Astrocyte (in vitro differentiated cells and primary cell): ENCODE measurements at places on chromosomes 6 and 20. TPM values are rescaled to one million over a fixed set of nuclear protein-coding genes. Genes with fewer than 3 reads are reported as not detected.
A peak's percentile ranks its signal among the peaks of the same experiment; 100 is the strongest.

GRCh38 chr6:36858407-36858981 is 16.1 kb downstream of the PPIL1 start:
- DNase-seq, result peak; percentile 80

- no peak for DNase-seq
Measured at GRCh38 chr20:19304886-19305415, 92.5 kb downstream of the SLC24A3 start.

DNA sequence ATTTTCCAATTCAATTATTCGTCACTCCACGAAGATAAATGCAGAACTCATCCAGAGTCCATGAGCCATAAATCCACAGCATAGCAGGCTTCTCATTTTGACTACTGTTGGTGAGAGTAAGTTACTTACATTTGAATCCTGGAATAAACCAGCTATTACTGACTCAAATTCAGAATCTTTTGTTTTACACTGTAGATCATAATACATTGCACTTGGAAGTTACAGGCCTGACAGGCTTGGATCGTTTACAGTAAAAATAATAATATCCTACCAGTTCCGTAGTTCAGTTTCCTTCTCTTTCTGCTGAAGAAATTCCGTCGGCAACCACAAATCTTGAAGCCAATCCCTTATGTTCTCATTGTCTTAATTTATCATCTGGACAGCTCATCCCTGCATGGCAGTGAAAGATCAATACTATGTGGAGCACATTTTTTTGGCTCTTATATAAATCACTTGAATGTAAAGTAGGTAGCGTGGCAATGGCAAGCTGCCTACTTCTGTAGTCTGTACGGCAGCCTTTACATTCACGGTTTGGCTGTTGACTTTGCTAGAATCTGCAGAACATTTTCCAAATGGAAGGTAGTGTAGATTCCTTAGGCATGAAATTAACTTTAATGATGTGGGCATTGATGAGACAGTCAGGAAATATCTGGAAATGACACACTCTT is 142.9 kb downstream of the WDR27 start:
- peak; percentile 85 for DNase-seq

- no peak for DNase-seq
Measured at GRCh38 chr20:61445741-61446140, 193.7 kb downstream of the CDH4 start.

- DNase-seq, result no peak
Measured at GRCh38 chr6:34157236-34157830, 11.4 kb upstream of the GRM4 start.

The FAM83B gene
- 0.79 and 1.9 TPM in 2 replicates for total RNA-seq

The CD109 gene
- total RNA-seq, result 18.3 and 22.9 TPM in 2 replicates
